Activated T-helper 1 cell treated with Interleukin-2 at 50 U/mL for 16 hours (primary cell): ENCODE measurements at places on chromosomes 2 and 18.

- DNase-seq, result no peak
Observed at GRCh38 chr18:59357928-59358327, 1.1 kb downstream of the LMAN1 start.

- DNase-seq, result no peak
Observed at GRCh38 chr18:26480897-26481795, 67.2 kb downstream of the KCTD1 start.

DNA sequence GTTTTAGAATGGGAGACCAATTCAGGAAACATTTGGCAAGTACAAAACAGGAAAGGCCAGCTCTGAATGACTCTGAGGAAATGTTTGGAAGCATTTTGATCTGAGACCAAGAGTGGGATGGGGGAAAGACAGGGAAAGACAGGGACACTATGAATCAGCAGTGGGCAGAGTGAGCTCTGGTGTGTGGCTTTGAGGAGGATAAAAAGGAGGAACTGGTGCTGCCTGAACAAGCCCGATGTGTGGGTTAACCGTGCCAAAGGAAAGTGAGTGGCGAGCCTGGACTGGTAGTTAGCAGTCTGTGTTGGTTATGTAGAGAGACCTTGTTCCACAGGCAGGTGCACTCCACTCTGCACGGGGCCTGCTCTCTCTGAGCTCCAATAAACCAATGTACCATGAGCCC is 5.3 kb downstream of the MFSD6 start:
- DNase-seq, result no peak

DNA sequence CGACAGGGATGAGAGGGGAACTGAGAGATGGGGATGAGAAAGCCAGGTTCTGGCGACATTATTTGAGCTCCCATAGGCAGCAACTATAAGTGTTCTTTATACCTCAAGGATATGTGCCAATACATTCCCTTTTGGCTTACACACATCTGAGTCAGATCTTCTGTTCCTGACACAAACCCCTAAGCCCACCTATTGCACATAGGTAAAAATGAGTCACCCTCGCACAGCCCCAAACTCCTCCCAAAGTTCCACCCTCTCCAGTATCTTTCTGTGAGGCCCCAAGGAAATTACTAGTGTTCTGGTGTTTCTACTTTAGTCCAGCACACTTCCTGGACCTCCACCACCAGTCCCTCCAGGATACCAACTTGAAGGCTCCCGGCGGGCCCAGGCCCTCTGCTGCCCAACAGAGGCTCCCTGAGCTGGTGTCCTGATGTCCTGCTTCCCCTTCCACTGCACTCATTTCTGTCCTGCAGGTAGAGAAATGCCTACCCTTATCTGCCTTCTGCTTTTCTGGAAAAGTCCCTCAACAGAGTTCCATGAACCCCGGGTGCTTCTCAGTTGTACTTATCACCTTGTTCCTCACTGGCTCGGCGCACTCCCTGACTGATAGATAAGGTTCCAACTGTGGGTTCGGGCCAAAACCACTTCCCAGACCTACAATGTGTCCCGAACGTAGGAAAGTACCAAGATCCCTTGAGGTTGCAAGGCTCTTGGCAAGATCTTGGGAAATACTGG is 125.5 kb downstream of the EN1 start:
- DNase-seq, result no peak

GRCh38 chr18:79548621-79548985 is 131.0 kb upstream of the CTDP1 start:
- no peak for DNase-seq

DNA sequence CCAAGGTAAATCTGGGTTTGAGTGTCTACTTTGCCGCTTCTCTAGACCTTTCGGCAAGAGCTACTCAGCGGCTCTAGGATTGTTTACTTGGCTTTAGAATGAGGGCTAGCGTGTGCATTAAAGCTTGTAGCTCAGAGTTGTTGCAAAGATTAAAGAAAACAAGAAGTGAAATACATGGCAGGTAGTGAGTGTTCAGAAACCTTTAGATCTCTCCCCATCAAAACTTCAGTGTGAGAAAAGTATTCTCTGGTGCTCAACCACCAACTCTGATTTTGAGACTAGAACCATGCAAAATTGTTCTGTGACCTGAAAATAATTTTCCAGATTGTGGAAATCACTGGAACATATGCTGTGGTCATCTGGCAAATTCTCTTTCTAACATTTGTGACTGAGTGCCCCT is 512.0 kb downstream of the CMPK2 start:
- no peak for DNase-seq

- DNase-seq, result no peak
Observed at GRCh38 chr2:55761526-55761925, 67.9 kb upstream of the PNPT1 start.

DNA sequence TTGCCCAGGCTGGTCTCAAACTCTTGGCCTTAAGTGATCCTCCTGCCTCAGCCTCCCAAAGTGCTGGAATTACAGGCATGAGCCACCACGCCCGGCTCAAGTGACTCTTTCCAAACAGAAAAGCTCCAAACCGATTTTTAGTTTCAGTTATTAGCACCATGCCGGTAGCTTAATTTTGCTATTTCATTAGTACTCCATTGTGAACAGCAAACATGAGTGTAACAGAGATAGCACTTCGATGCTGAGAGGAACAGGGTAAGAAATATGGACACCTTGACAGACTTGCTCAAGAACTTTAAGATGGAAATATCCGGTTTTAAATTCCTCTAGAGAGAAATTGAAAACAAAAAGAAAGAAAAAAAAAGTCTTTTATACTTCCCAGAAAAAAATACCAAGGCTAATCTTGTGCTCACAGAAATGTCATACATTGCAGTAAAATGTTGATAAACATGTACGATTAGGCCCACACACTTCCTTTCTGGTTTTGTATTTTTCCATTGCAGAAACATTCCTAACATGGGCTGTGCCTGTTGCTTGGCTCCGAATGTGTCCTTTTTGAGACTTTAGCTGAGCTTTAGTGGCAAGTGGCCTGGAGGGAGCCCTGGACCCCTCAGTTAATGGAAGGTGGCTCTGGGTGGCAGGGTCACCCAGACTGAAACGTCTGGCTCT is 18.3 kb downstream of the FHL2 start:
- DNase-seq, result no peak

- DNase-seq, result no peak
Observed at GRCh38 chr2:215826838-215827441, 186.4 kb downstream of the MREG start.

DNA sequence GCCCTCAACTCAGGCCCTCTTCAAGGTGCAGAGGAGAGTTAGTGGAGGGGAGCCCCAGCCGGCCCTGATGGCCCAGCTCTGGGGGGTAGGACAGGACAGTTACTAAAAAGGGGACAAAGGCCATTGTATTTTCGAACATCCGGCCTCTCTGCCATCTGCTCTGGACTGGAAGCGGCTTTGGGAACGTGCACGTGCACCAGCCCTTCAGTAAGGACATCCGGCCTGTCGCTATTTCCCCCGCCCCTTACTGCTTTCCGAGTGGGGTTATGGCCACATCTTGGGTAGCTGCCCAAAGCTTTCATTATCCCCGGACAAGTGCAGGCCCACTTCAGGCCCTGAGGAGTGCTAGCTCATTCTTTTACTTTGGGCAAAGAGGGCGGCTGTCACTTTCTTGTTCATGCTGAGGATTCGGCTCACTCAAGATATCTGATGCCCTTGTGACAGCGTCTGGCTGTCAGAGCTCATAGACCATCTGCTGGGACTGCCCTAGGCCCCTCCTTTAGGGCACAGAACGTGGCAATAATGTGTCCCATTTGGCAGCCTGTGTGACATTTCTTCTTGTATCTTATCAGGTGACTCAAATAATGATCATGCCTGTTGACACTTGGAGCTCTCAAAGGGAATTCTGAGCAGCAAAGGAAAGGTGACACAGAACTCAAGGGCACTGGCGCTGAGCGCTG is 17.5 kb downstream of the SLC4A3 start:
- DNase-seq, result no peak

DNA sequence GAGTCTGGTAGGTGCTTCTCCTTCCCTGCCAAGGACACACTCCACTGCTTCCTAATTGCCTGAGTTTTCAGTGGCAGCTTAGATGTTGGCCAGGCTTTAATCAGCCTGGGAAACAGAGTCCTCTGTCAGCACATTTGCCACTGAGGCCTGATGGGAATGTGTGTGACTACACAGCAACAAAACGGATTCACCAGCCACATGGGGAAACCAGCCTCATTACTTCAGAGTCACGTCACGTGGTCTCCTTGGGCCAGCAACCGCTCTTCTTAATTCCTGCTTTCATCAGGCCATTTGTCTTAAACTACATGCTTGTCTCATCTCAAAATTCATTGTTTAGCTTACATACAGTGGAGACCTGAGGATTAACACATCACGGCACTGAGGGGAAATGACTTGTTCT is 93.9 kb upstream of the LTBP1 start:
- DNase-seq, result no peak

- no peak for DNase-seq
Observed at GRCh38 chr2:27464443-27464842, 22.3 kb downstream of the KRTCAP3 start.

- DNase-seq, result no peak
Observed at GRCh38 chr18:22484471-22484870, 66.8 kb upstream of the CTAGE1 start.

GRCh38 chr2:101116348-101116747 is 34.8 kb downstream of the TBC1D8 start:
- no peak for DNase-seq

DNA sequence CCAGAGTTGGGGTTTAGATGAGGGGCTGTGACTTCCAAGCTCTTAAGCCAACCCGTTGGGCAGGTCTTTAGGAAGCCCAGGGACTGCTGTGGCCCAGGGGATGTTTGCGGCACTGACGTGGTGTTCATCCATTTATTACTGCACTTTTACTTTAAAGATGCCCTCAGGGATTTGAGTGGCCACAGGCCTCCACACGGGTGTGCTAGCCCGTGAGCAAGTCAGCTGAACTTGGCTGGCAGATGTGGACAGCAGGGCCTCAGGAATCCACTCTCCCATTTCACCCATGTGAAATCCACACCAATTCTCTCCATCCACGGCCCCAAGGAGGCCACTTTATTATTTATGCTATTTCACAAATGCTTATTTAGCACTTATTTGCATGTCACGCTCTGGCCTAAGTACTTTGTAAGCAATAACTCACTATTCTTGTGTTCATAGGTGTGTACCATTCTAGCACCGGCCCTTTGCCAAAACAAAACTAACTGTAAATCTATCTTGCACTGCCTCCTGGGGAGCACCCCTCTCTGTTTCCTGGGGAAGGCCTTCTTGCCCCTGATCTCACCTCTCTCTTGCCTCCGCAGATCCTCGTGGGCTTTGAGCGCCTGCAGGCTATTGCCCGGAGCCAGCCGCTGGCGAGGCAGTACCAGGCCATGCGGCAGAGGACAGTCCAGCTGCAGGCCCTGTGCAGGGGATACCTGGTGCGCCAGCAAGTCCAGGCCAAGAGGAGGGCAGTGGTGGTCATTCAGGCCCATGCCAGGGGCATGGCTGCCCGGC is 39.1 kb upstream of the GPR17 start:
- DNase-seq, result no peak

DNA sequence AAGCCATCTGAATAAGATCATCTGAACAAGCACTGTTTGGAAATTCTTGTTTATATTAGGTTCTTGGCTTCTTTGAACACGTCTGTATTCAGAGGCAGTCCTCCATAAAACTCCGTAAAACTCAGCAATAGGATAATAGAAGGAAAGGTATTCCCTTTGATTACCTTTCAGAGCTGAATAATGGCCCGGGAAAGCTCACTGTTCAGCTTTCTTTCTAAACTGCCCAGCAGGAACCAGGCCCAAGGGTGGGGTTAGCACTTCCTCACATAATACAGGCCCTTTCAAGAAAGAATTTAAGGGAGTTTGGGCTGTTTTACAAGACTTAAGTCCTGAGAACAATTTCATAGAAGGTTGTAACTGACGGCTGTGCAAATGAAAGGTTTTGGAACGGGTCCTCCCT is 72.2 kb upstream of the PHLPP1 start:
- no peak for DNase-seq

DNA sequence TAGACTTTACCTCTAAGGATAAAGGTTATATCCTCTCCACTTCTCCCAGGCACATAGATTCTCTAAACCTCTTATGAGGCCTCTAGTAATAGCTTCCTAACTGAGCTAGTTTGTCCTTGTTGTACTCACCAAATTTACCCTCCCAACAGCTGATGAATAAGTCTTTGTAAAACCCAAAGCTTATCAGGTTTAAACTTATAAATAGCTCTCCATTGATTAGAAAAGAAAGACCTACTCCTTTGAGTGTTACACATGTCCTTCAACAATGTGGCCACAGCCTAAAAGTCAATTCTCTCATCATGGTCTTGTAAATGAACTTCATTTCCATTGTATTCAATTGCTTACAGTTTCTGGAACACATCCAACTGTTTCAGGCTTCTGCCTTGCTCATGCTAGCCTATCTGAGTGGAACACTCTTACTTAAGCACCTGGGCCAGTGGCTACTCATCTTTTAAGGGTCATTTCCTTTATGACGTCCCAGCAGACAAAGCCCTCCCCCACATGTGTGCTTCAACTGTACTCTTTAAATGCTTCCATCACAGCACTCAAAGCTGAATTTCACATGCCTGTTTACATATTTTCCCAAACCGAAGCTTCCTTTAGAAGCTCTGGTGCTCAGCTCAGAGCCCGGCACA is 131.6 kb downstream of the CDH2 start:
- DNase-seq, result no peak
